ENCODE measurements at places on chromosomes 6 and 20. TPM values are rescaled to one million over a fixed set of nuclear protein-coding genes. Genes with fewer than 3 reads are reported as not detected.

The PLCB4 gene
- 24.5 TPM for total RNA-seq

The MATN4 gene
- not detected for total RNA-seq

The TRDN gene
- not detected for total RNA-seq

The RGS17 gene
- total RNA-seq: 1.8 TPM

The JPH2 gene
- 4.7 TPM for total RNA-seq

The MOCS1 gene
- total RNA-seq: 12.1 TPM

The BEND6 gene
- not detected for total RNA-seq

The DAAM2 gene
- 17.6 TPM for total RNA-seq

The PLG gene
- total RNA-seq: 5.1 TPM

DNA sequence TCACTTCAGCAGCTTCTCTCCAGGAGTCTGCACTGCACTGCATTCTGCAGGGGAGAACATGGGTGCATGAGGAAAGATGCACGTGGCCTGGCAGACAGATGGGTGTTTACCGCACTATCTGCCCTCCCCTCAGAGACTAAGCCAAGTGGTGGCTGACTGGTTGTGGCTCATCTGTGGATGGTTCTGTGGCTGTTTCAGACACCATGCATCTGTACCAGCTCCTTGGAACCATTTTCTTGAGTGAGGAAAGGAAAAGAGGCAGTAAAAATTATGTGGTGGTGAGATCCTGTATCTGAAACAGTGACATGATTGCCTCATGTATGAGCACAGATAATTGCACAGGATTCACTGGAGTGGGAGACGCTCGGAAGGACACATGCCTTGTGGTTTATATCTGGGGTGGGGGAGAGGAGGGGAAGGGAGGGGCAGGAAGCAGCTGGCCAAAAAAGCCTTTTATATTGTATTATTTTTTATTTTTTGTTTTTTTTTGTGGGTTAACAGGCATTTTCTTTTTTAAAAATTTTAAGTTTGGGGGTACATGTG, 161.7 kb downstream of the ERMARD start:
- no peak for DNase-seq

- no peak for DNase-seq
Measured at GRCh38 chr6:34393966-34394305, 1.5 kb upstream of the NUDT3 start.

- peak; percentile 81 for DNase-seq
Measured at GRCh38 chr20:17570347-17571152, 675 bp downstream of the DSTN start.

GRCh38 chr6:35552285-35552917, 39.7 kb upstream of the TULP1 start:
- DNase-seq: no peak

DNA sequence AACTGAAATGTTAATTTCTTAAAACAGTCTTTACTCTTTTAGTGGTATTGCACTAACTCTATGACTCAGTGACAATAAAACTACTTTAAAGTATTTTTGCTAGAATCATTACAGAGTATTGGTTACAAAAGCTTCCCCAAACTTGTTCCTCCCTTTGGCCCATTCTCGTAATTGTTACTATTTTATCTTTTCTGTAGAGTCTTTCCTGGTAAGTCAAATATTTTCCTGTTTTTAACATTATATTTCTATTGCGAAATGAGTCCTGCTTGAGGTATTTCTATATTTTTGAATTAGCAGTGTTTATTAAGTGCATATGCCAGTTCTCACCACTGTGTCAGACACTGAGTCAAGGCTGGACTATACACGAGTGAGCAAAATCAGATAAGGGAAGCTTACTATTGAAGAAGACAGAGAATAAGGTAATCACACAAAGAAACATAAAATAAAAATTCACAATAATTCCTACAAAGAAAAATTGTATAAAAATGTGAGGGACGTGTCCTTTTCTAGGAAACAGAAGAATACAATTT, 970.5 kb downstream of the EYS start:
- DNase-seq: no peak

- DNase-seq: no peak
Measured at GRCh38 chr20:34120213-34120612, 8.2 kb upstream of the EIF2S2 start.

- DNase-seq: no peak
Measured at GRCh38 chr6:145139140-145139850, 596.0 kb downstream of the EPM2A start.

- DNase-seq: no peak
Measured at GRCh38 chr6:70398783-70399728, 14.3 kb upstream of the FAM135A start.

- DNase-seq: no peak
Measured at GRCh38 chr6:12482386-12483375, 192.5 kb downstream of the EDN1 start.

DNA sequence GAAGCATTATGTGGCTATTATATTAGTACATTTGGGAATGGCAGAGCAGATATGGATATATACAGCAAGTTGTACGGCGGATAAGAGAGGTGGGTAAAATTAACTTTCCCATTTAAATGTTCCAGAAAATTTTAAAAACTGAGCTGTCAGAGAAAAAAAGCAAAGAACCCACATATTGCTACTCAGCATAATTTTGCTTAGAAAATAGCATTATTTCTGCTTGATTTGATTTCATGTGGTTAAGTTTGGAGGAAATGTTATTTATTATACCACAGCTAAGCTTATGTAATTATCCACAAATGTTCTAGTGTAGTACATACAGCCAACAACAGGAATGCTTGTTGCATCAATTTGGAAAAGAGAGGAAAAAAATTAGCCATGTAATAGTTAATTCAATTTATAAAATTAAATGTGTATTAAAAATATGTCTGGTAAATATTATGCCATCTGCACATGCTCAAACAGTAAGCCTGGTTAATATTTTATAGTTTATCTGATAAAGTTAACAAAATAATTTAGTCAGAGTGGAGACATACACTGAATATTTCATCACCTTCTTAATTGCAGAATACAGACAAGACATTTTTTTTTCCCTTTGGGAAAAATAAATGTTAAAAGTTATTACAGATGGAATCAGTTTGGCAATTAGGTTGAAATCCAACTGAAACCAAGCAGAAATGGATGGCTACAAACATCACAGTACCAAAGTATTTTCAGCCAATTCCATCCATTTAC, 172.1 kb upstream of the ID4 start:
- DNase-seq: no peak

DNA sequence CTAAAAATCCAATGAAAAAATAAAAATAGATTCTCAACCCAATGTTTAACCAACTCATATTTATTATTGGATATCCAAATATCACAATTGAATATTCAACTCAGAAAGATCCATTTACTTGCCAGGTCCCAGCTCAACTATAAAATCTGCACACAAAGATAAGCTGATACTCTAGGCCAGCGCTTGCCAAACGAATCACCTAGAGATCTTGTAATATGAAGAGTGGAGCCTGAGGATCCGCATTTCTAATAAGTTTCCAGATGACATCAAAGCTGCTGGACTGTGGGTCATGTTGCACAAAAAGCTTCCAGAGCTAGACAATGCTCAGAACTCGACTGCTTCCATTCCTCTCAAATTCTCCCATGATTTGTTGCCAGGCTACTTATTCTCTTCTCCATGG, 51.7 kb upstream of the HSF2 start:
- DNase-seq: no peak

DNA sequence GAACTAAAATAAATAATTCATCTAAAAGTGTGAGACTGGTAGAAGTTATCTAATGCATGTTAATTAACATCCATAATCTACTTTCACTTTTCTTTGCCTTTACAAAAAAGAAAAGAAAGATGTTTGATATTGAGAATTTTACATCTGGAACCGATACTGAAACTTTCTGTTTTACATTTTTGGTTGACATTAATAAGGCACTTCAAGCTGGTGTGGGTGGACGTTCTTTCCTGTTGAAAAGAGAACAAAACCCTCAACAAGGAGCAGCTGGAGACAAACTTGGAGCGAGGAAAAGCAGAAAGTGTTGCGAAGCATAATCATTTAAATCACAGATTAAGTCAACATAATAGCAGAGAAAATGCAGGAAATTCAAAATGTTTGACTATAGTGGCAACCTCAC, 575.2 kb upstream of the ADGRB3 start:
- DNase-seq: no peak
